ENCODE measurements at places on chromosomes 13 and 19.

DNA sequence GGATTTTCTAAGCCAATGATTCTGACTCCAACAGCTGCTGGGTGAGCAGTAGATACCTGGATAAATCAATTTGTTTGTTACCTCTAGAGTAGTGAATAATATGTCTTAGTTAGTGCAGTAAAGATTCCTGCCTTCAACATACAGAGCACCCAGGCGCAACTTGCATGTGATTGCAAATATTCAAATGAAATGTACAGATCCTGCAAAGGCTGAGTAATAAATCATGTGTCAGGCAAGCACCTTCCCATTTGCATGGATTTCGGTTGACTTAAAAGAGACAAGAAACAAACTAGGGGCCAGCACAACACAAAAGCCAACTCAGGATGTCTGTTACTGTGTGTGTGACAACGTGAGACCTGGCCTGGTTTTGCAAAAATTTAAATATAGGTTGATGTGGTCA is 79.7 kb downstream of the TNFSF11 start:
- DNase-seq, result no peak

- DNase-seq, result peak; percentile 5
These were observed 38.2 kb upstream of the ZNF492 start for GRCh38 chr19:22595918-22596341.

GRCh38 chr13:30406779-30407416 is 15.4 kb upstream of the UBE2L5 start:
- DNase-seq, result no peak

- no peak for DNase-seq
These were observed 35.1 kb downstream of the TMEM255B start for GRCh38 chr13:113794086-113794485.

DNA sequence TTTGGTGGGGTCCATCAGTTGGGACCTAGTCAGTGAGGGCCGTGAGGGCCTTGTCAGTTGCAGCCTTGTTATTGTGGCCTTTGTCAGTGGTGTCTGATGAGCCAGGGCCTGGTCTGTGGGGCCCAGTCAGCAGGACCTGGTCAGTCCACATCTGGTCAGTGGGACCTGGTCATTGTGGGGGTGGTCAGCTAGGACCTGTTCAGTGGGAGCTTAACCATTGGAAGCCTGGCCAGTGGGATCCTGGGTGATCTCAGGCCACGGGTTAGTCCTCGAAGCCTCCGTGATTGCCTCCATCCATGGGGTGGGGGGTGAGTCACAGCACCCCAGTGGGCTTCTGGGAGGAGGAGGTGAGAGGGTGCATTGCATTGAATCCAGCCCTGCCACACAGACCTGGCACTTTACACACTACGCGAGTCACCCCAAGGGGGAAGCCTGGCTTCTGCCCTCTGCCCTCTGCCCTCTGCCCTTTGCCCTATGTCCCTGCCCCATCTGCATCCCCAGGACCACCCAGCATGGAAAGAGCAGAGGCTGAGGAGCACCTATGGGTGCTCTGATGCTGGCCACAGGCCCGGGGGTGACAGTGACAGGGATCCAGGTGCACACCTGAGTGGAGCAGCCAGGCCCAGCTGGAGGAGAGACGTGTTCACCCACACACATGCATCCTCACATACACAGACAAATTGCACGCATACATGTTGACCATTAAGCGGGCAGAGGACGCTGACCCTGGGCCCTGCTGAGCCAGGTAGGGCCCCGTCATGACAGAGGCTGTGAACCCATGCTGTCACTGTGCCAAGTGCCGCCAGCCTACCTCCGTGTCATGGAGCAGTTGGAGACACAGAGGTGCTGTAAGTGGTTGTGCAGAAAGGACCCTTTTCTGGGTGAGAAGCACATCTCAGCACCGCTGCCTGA is 59.8 kb upstream of the TPM4 start:
- no peak for DNase-seq

- no peak for DNase-seq
These were observed 11.0 kb upstream of the C2CD4C start for GRCh38 chr19:419721-420515.

DNA sequence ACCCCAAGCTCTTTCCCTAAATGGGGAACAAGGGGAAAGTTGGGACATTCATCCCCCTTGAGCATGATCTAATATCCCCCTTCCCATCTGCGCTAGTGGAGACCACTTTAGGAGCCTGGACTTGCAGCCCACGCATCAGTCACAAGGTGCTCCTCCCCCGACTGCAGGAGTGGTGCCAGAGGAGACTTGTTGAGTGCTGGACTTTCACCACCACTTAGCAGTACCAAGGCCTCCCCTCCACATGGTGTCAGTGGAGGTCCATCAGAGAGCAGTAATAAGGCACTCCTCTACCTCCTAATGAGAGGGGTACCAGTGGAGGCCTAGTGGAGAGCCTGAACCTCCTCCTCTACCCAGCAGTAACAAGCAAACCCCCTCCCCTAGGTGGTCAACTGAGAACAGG is 22.5 kb downstream of the CAB39L start:
- peak; percentile 58 for DNase-seq

DNA sequence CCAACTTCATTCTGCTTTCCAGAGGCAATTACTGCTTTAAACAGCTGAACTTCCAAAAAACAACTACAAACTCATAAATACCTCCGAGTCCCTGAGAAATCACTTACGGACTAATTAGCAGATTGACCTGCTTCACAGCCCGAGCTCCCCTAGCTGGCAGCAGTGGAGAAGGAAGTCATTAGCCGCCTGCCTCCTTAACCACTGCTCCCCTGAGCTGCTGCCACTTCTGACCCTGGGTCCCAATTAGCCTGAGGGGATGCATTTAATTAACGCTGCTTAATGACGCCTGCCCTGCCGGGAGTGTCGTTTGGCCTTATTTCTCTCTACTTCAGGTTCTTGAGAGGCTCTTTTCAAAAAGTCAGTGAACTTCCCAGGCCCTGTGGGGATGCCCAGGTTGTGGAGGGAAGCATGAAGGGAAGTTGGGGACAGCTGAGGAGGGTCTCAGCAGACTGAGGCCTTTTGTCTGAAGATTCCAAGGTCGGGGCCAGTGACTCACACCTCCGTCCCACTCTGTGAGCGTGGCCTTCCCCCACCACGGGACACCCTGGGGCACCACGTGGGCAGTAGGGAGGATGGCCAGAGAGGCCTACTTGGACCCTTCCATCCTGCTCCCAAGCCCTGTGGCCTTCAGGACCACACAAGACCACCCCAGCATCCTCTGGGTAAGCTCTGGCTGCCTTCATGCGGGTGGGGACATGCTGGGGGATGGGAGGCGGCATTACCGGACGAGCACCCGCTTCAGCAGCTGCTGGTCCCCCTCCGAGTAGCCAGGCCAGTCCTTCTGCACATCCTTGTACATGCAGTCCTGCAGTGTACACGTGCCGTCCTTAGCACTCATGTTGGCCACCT is 19.8 kb upstream of the ISYNA1 start:
- no peak for DNase-seq

DNA sequence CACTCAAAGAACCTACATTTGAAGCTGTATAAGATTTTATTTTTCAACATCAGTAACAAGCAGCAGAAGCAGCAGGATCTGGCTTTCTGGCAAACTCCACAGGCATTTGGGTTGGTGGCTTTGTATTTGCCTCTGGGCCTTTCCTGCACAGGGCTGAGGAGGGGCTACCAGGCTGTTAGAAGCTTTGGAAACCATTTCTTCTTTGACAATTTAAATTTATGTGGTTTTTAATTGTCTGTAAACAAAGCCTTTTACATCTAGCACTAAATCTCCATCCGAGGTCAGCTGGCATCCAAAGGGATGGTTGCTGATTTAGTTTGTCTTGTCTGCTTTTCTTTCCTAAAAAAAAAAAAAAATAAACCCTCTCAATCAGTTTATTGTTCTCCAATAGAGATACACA is 127.5 kb upstream of the OBI1 start:
- no peak for DNase-seq

DNA sequence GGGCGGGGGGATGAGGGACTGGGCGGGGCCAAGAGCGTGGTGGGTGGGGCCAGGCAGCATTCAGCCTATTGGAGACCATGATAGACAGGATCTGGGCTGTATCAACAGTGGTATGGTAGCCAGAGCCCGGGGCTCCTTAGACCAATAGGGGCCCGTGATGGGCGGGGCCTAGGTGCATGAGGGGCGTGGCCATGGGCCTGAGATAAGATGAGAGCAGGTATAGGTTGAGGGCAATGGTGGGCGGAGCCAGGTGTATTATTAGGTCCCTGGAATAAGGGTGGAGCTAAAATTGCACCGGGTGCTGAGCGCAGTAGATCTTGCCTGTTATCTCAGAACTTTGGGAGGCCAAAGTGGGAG is 5.3 kb downstream of the ABCA7 start:
- peak; percentile 87 for DNase-seq

- DNase-seq, result no peak
These were observed 743 bp downstream of the RDH8 start for GRCh38 chr19:10013834-10014618.
